Body of pancreas (tissue), 4 donors: ENCODE measurements at places on chromosomes 1 and 21. TPM values are rescaled to one million over a fixed set of nuclear protein-coding genes. Genes with fewer than 3 reads are reported as not detected.

Gene SLC22A15
- 7.9 TPM for total RNA-seq

Gene CFHR3
- not detected for total RNA-seq

Gene SPRR1B
- not detected for total RNA-seq

Gene PODN
- total RNA-seq: 123 TPM

Gene DMBX1
- not detected for total RNA-seq

Gene ANKRD45
- not detected for total RNA-seq

Gene ATP6V1G3
- not detected for total RNA-seq

Gene SLC30A2
- total RNA-seq: 44.5 TPM

Gene SLC45A3
- 1.6 TPM for total RNA-seq

Gene PAQR6
- total RNA-seq: 0.33 TPM

Gene NHLH1
- not detected for total RNA-seq

Gene RXFP4
- total RNA-seq: not detected

Gene ATP1A4
- not detected for total RNA-seq

Gene NECTIN4
- 4.2 TPM for total RNA-seq

Gene SLAMF1
- total RNA-seq: not detected

Gene GPR153
- total RNA-seq: 4.9 TPM

Gene TNFSF18
- total RNA-seq: not detected

Gene FAM72D
- not detected for total RNA-seq

Gene PDZK1
- 7.8 TPM for total RNA-seq

Gene TGFB2
- total RNA-seq: 4.9 TPM

Gene C1orf35
- total RNA-seq: 71.2 TPM

Gene MATN1
- total RNA-seq: not detected

Gene PSRC1
- total RNA-seq: not detected

Gene MKNK1
- 155 TPM for total RNA-seq

Gene PRAMEF12
- total RNA-seq: not detected

Gene PTPRC
- total RNA-seq: 3.3 TPM

Gene MYCL
- 28.3 TPM for total RNA-seq

Gene UQCRHL
- total RNA-seq: 1.0 TPM

Gene SERINC2
- 14.5 TPM for total RNA-seq

Gene FAF1
- 17.8 TPM for total RNA-seq

Gene ITLN2
- not detected for total RNA-seq

Gene RGS16
- total RNA-seq: 2.6 TPM

Gene KIF17
- not detected for total RNA-seq

Gene SH3BGR
- total RNA-seq: 1.0 TPM

Gene SEMA6C
- 5.3 TPM for total RNA-seq

Gene FAM72B
- not detected for total RNA-seq

Gene CFHR4
- not detected for total RNA-seq

Gene C1orf87
- total RNA-seq: not detected

Gene COL24A1
- total RNA-seq: under 0.01 TPM

Gene CD55
- 27.0 TPM for total RNA-seq

Gene SDE2
- total RNA-seq: 11.9 TPM

Gene PDZK1IP1
- 56.4 TPM for total RNA-seq

Gene HNRNPCL1
- not detected for total RNA-seq

Gene NR0B2
- total RNA-seq: 19.8 TPM

Gene PTPN22
- total RNA-seq: 2.9 TPM

Gene IARS2
- 40.2 TPM for total RNA-seq

Gene CFAP410
- 24.6 TPM for total RNA-seq

Gene HAO2
- not detected for total RNA-seq

Gene C8B
- total RNA-seq: not detected

Gene DNAJC28
- total RNA-seq: 2.3 TPM

Gene L1TD1
- total RNA-seq: 0.52 TPM

Gene TTLL7
- total RNA-seq: 29.0 TPM

Gene S100A9
- total RNA-seq: 43.2 TPM

Gene LCE3D
- total RNA-seq: not detected

Gene TNFRSF1B
- total RNA-seq: 28.7 TPM

Gene HLX
- total RNA-seq: 1.8 TPM

Gene PSMD4
- 70.2 TPM for total RNA-seq
